ENCODE measurements at places on chromosomes 2 and 18. TPM values are rescaled to one million over a fixed set of nuclear protein-coding genes. Genes with fewer than 3 reads are reported as not detected.

DNA sequence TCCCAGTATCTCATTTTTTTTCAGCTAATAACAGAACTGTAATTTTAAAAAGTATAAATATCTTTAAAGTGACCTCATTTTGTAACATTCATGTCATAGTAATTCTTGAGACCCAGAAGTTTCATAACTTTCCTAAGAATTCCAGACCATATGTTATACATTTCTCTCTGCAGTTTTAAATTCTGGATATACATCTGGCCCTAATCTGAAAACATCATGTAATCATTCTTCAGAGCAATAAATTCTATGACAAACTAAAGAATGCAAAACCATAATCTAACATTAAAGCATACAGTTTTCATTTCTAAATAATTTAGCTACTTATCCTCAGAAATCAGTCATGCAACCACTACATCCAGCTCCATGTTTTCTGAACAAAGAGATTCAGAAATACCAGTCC is 198.3 kb upstream of the SLC35G4 start:
- H3K4me3 ChIP-seq, result no peak overlapping the region
- no peaks in the 10 kb centered on the region for H3K4me1 ChIP-seq
- no peak overlapping the region for H3K27ac ChIP-seq
- no peaks in the 10 kb centered on the region for H3K36me3 ChIP-seq
- no peaks in the 10 kb centered on the region for H3K27me3 ChIP-seq
- no peak for DNase-seq

DNA sequence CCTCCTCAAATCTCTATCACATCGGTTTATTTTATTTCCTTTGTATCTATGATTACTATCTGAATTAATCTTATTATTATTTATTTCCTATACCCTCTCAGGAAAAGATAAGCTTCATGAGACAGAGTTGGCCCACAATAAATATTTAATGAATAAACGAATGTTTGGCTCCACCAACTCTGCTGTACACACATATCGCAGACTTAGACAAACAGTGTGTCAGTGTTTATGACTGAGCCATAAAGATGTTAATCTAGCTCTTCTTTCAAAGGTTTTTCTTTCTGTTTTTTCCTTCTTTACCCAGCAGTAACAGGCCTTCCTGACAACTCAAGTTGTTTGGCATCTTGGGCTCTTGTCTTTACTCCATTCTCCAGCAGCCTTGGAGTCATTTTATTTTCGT is 329.5 kb downstream of the CDH2 start:
- no peaks in the 10 kb centered on the region for H3K36me3 ChIP-seq
- H3K27me3 ChIP-seq, result no peaks in the 10 kb centered on the region
- DNase-seq, result peak; percentile 16
- peaks cover 12% of the 10 kb centered on the region for H3K4me1 ChIP-seq
- H3K27ac ChIP-seq, result peak overlapping the region; percentile 87
- no peak overlapping the region for H3K4me3 ChIP-seq

- no peaks in the 10 kb centered on the region for H3K4me1 ChIP-seq
- no peaks in the 10 kb centered on the region for H3K36me3 ChIP-seq
- H3K27ac ChIP-seq, result no peak overlapping the region
- no peak for DNase-seq
These were observed 149.3 kb downstream of the GPD2 start for GRCh38 chr2:156585457-156585856.

Gene DPP10
- total RNA-seq, result not detected

All from Caco-2 (cell line).